Stimulated activated CD8-positive, alpha-beta memory T cell treated with anti-CD3 and anti-CD28 coated beads, Interleukin-7, amount 100 ng/mL, for 4 hours (primary cell): ENCODE measurements at places on chromosomes 1 and 21.

GRCh38 chr21:19181604-19182140 is 778.1 kb upstream of the TMPRSS15 start:
- DNase-seq, result no peak

DNA sequence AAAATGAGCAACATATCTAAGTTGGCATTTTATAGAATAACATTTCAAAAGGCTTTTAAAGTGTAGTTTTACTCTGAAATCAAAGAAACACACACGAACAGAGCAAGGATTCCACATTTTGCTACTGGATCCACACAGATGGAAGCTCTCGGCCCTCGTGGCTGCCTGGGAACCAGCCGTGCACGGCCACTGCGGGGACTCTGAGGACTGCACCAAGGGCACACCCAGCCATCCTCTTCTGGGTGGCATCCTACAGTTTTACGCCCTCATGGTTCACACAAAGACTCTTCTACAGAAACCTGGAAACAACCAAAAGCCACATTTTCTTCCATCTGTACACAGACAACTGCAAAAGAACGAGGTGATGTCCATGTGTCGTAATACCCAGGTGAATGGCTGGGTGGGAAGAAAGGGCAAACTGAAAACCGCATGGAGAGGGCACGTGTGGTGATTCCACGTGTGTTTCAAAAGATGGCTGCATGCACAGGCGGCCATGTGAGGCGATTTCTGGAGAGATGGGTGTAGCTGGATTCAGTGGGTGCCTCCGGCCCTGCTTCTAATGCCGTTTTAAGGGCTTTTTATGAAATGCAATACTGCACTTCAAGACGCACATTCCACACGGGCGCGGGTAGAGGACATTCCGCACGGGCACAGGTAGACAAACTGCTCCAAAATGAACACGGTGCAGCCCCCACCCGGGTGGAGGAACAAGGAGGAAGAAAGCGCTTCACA is 8.1 kb downstream of the POFUT2 start:
- no peak for DNase-seq

DNA sequence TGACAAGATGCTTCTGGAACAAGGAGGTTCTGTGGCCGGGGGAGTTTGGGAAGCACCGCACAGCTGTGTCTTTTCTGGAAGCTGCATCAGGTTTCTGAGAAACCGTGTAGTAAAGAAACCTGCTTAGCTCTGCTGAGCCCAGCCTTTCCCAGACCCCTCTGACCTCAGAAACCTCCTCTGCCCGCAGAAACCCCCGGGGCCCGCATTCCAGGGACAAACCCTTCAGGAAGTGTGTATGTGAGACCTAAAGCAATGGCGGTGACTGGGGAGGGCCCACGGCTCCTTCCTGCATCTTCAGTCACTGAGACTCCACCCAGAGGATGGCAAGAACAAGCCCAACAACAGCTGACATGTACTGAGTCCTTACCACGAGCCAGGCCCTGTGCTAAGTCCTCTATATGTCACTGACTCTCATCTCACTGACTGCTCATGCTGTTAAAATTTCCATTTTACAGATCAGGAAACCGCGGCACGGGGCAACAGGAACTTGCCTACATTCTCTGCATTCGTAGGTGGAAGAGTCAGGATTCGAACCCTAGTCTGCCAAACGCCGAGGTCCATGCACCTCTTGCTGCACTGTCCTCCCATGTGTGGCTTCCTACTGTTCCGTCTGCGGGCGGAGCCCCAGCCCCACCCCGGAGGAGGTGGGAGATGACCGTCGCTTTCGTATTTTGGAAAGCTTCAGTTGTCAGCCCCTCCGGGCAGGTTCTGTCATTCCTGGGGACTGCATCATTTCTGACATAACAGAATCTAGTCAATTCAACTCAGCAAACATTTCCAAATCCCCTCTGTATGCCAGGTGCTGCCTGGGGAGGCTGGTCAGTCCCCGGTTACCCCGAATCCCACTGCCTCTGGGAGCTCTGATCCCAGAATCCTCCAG is 73.3 kb upstream of the KLHDC7A start:
- no peak for DNase-seq

DNA sequence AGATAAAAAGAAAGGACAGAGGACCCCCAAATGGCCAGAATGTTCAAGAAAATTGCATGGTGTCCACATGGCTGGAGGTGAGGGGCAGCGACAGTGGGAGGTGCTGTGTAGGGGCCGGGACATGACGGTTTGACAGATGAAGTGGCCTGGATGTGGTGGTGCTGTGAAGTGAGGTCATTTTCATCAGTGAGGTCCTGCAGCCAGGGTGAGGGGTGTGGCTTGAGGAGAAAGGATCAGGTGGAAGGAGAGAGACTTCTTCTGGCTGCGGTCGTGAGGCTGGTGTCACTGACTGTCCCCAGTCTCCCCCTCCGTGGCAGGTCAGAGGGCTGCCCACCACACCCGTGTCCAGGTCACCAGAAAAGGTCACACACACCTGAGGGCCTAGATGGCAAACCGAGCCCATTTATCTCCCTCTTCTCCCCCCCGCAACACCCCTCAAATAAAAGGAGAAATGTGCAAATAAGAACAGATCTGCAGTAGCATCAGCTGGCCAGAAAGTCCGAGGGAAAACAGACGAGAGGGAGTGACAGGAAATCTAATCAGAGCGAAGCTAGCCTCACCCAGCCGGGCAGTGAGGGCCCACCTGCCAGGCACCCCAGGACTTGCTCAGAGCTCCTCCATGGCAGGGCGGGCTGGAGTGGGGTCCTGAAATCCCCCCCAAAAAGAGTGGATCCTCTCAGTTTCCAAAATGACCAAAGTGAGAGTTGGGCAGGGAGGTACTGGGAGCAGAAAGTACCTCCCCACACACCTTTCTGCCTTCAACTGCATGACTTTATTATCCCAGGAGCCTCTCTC is 148.5 kb upstream of the EDN2 start:
- DNase-seq, result no peak

DNA sequence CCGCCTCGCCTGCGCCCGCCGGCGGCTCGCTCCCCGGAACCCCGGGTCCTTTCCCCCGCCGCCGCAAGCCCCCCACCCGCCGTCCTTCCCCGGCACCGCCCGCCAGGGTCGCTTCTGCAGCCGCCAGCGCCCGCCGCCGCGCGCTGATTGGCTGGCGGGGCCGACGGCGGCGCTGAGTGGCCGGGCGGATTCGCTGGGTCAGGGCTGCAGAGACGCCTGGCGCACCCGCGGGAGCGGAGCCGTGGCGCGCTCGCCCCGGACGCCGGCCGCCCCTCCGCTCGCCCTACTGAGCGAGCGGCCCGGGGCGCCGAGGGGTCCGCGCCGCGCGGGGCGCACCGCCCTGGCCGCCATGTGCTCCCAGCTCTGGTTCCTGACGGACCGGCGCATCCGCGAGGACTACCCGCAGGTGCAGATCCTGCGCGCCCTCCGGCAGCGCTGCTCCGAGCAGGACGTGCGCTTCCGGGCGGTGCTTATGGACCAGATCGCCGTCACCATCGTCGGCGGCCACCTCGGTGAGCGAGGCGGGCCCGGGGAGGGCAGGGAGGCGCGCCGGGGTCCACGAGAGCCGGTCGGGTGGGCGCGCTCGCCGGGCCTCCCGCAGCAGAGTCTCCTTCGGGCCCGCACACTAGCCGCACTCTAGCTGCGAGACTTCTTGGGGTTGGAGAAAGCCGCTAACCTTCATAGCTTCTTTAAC is at the start of gene RIMKLA:
Gene RIMKLA, plus strand, starts transcription at position 207 of the 694 bp plus-strand sequence. Its CDS starts 143 bp downstream, at position 350.
- no peak for DNase-seq

DNA sequence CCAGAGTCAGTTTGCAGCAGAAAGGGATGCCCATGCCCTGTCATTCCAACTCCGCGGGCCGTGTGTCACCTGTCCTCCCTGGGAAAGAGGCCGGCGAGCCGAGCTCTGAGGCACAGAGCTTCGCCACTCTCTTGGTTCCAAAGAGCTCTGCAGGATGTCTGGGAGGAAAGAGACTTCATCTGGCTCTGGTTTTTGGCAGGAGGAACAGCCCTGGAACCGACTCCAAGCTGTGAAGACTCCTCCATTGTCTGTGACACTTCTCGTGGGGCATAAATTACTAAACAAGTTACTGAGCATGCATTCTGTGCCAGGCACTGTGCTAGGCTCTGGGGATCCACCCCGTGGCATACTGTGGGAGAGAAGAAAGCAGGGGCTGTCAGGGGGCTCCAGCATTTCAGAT is 3.9 kb upstream of the FAM151A start:
- no peak for DNase-seq

DNA sequence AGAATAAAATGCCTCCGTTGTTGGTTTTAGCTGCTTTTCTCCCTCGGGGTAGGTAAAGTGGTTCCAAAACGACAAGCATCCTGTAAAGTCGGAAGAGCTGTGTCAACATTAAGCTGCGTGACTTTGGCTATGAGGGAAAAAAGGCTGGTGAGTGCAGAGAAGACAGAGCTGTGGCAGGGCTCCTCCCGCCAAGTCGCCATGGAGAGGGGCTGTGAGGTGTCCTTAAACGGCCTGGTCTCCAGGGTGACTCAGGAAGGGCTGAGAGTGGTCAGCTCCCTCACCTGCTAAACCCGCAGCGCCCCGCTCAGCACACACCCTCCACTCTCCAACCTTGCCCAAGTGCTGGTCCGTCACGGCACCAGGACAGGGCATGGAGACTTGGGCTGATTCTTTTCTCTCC is 91.6 kb upstream of the SAMD11 start:
- DNase-seq, result no peak

DNA sequence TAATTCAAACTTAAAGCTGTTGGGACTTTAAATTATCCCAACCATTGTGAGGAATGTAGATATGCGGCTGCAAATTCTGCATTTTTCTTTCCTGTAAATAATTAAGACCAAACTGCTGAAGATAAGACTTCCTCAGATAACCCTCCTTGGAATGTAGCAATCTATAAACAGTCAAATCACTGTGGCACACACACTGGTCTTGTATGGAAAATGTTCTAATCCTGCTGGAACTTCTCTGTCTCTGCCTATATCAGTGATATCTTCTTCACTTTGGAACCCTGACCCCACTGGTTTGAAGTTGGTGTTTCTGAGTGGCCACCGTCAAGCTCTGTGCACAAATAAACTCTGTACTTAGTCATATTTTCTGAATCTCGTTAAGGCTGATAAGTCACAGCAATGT is 32.9 kb downstream of the HSF2BP start:
- no peak for DNase-seq

GRCh38 chr1:60732977-60733401 is 349.4 kb upstream of the NFIA start:
- no peak for DNase-seq

GRCh38 chr21:29462479-29462878 is 163.8 kb downstream of the BACH1 start:
- no peak for DNase-seq
